ENCODE measurements at places on chromosomes 4 and X.

- DNase-seq: no peak
Measured at GRCh38 chr4:139940600-139940999, 213.4 kb downstream of the MAML3 start.

GRCh38 chr4:142875117-142875516 is 29.0 kb upstream of the INPP4B start:
- no peak for DNase-seq

DNA sequence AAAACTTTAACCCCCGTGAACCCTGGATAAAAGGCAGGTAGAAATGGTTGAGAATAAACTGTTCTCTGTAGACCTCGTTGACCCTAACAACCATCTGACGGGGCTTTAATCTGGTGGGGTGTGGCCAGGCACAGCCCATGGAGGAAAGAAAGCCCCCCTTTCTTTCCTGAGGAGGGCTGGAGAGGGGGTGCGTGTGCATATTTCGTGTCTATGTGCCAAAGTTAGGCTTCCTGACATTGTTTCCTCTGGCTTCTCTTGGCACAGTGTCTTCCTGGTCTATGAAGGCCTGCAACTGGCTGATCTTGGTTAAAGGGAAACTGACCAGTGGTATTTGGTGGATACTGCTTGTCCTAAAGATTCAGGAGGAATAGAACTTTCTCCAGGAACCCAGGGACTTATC is 97.1 kb downstream of the MGST2 start:
- no peak for DNase-seq

DNA sequence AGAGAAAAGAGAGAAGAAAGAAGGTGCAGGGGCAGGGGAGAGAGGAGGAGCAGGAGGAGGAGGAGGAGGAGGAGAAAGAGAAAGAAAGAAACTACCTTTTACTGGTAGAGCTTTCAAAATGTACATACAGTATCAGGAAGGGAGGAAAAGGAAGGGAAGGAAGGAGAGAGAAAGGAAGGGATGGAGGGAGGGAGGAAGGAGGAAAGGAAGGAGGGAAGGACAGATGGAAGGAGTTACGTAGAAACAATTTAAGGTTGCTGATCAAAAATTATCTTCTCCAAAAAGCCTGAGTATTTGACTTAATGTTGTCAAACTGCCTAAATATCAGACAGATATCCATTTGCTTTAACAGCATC is 13.4 kb downstream of the TBC1D9 start:
- no peak for DNase-seq

All from activated T-cell treated with anti-CD3 and anti-CD28 coated beads for 48 hours (primary cell).